Adrenal gland (tissue), 19 donors: ENCODE measurements at places on chromosomes 6 and 20.
A peak's percentile ranks its signal among the peaks of the same experiment; 100 is the strongest.

DNA sequence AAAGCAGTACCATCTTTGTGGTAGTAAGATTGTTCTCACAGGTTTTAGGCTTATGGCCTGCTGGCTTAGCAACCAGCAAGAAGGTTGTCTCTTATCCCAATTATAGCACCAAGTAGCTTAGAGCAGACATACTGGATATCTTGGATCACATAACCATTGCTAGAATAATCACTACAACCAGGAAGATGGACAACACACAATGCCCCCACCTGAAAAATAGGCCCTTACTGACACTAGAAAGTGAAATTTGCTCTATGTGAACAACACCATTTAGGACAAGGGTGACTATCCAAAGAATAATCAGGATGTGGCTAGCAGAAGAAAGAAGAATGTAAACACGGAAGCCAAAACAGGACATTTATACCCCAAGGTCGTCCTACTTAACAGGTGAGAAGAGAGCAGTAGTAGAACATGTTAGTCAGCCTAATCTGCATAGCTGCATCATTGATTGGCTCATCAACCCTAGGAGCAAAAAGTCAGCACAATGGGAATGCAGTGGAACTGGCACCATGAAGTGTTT lies 172.7 kb upstream of the MARCKS start:
- DNase-seq = no peak

GRCh38 chr20:37341632-37342031 lies 4.3 kb upstream of the SRC start:
- DNase-seq = no peak

- no peak for DNase-seq
Observed at GRCh38 chr6:72616406-72617015, 5.4 kb upstream of the KCNQ5 start.

GRCh38 chr20:24705486-24705885 lies 236.1 kb downstream of the SYNDIG1 start:
- no peak for DNase-seq

DNA sequence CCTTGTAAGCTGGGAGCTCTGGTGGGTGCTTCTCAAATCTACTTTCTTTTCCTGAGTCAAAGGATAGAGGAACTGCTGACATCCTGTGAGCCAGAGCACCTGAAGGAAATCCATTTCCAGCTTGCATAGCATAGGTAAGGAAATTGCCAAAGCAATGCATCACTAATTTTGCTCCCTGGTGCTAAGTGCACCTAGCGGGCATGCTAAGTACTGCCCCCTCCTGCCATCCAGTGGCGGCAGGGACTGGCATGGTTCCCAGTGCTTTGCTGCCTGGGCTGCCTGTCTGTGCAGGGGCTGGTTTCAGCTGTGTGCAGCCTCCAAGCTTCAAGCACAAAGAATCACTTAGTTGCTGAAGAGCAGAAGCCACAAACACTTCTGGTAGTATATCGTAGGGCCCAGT lies 63.9 kb downstream of the FARS2 start:
- no peak for DNase-seq

GRCh38 chr6:31597006-31597405 lies 4.2 kb upstream of the NCR3 start:
- DNase-seq = no peak

GRCh38 chr20:63756648-63756991 lies 17.0 kb downstream of the SLC2A4RG start:
- no peak for DNase-seq

- no peak for DNase-seq
Observed at GRCh38 chr6:116277124-116277523, 2.6 kb downstream of the TSPYL1 start.

GRCh38 chr6:143575901-143576426 lies 64.4 kb upstream of the FUCA2 start:
- no peak for DNase-seq

DNA sequence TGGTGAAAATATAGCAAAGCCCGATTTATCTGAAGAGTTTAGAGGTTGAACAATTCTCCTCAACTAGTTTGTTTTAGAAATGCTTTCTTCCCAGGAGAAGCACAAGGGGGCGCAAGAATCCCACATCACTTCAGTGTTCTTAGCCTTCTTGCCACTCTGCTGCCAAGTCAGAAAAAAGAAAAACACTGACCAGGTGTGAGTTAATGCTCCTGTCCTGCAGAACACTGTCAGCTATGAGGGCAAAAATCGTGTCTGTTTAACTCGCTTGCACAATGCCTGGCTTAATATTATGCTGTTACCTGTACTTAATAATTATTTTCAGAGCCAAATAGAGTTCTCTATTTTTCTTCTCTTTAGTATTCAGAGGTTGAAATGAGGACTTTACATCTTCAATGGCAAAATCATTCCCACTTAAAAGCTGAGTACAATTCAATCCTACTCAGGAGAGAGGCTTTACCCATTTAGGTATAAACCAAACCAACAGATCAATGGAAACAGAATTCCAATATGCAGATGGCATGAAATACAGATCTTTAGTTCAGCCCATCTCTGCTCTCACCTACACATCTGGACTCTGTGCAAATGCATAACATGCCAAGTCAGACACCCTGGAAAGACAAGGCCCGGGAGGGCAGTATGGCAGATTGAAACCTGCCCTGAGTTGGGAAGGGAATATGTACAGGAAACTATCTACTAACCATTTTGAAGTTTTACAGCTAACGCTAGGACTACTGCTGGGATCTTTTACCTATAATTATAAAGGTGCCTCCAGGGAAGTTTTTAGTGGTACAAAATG lies 71.4 kb upstream of the TULP1 start:
- DNase-seq = peak; percentile 72

DNA sequence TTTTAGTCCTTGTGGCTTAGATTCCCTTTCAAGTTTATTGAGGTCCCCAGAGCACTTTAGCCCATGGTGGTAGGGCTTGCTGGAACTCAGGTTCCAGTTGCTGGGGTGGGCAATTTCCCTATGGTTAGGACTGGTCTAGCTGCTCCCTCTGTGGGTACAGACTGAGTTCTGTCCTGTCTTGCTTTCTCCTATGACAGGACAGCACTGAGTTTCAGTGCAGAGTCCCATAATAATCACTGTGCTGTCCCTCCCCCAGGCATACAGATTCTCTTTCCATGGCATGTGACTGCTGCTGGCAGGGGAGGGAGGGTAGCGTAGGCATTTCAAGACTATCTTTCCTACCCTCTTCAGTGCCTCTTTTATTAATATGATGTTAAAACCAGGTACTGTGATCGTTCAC lies 17.1 kb upstream of the ERVFRD-1 start:
- no peak for DNase-seq

- DNase-seq = no peak
Observed at GRCh38 chr6:128929869-128930268, 46.9 kb downstream of the LAMA2 start.

DNA sequence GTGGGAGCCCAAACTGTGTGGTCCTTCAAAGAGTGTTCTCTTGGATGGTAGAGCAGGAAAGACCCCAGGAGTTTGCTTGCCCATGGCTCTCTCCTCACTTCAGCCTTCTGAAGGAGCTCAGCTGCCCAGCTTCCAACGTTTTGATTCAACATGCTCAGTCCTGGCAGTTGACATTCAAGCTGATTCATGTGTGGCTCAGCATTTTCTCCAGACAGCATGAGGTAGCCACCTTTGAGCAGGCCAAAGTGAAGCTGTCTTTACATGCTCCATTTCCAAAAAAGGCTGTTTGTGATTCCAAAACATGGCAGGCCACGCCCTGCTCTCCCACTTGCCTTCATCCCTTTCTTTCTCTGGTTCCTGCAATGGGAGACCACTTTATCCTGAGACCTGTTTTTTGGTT lies 280.2 kb downstream of the TBC1D7 start:
- DNase-seq = no peak

GRCh38 chr6:114227944-114228468 lies 114.8 kb downstream of the HS3ST5 start:
- DNase-seq = no peak

- no peak for DNase-seq
Observed at GRCh38 chr6:154783229-154783628, 50.0 kb downstream of the SCAF8 start.

- DNase-seq = peak; percentile 25
Observed at GRCh38 chr6:85126485-85127167, 323.3 kb upstream of the NT5E start.
